ENCODE measurements at places on chromosomes 6 and 20.

DNA sequence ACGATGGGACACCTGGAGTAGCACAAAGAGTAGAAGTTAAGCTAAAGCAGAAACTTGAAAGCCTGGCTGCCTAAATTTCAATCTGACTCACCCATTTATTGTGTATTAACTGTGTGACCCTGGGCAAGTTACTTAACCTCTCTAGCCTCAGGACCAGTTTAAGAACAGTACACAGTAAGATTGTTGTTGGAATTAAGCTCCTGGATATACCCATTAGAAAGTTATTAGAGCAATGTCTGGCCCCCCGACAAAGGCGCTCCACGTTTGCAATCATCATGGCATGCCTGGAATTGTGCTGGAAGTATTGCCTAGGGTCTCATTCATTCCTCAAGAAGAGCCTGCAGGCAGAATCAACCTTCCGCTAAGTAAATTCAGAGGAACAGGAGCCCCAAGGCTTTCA, 1.4 kb downstream of the SDC4 start:
- no peak for DNase-seq

GRCh38 chr6:156840606-156841005, 63.4 kb downstream of the ARID1B start:
- DNase-seq = no peak

DNA sequence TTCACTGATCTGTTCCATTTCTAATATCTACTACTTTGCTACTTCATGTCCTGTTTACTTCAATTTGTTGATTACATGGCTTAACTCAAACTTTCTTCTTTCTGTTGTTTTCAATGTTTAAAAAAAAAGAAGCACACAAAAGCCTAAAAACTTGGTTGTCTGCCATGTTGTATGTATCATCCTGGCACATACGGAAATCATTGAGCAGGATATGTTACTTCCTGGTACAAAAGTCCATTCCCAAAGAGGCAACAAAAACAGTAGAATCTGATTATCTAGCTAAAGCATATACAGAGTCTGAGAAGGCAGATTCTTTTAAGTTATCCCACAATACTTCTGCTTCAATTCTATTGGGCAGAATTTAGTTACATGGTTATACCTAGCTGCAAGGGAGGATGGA, 14.5 kb upstream of the COL12A1 start:
- no peak for DNase-seq

DNA sequence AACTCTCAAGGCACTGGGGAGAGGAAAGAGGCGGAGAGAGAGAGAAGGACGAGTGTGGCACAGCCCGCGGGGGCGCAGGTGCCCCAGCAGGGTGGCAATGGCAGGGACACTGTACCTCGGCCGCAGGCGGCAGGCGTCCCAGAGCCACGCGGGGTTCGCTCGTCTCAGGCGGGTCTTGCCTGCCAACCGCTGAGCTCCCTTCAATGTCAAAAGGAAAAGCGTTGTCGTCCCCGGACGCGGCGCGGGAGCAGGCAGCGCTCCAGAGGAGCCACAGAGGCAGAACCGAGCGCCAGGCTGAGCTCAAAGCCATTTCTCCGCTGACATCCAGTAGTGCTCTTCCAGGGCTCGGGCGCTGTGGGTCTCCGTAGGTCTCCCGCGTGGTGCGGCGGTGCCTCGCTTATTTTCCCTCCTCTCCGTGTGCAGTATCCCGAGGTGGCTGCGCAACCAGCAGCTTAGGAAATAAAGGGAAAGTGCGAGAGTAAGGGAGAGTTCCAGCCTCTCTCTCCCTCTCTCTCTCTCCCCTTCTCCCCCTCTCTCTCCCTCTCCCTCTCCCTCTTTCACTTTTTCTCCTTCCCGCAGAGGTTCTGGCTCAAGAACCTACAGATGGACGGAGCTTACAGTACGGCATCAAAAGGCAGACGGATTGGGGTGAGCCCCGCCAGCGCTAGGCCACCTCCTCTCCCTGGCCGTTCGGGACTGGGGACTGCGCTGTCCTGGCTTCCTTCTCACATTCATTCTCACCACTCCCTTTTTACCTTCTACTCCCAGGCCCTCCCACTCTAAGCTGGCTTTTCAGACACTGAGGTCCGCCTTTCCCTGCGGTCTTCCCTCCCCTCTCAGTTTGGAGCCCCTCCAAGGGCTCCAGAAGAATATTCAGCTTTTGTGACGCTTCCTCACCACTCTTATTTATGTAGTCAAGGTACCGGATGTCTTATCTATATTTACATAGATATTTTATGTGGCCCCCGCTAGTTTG, at the start of gene LAMA4:
Gene LAMA4 (minus strand): TSS at position 727 of the 976 bp plus-strand sequence. CDS start 417 bp downstream, at position 310.
- no peak for DNase-seq

DNA sequence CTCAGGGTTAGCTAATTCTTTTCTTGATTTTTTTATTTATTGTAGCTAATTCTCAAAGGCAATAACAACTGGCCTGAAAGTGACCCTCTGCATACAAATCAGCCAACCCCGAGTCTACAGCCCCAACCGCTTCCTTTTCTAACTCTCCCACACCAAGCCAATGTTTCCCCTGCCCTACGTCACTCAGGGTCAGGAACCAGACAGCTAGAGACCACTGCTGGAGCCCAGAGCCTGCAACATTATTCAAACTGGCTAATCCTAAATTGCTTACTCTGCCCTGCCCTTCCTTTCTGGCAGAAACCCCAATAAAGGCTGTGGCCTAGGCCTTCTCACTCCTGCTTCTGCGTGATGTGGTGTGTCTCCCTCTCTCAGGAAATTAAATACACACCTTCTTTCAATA, 320.7 kb downstream of the CBLN4 start:
- no peak for DNase-seq

GRCh38 chr6:41191569-41191968, 9.4 kb downstream of the TREML2 start:
- no peak for DNase-seq

- DNase-seq = no peak
Observed at GRCh38 chr6:161951126-161951525, 677.3 kb upstream of the AGPAT4 start.

GRCh38 chr6:129494099-129494498, 215.9 kb downstream of the ARHGAP18 start:
- no peak for DNase-seq

- DNase-seq = no peak
Observed at GRCh38 chr6:125942672-125943527, 13.7 kb upstream of the HINT3 start.

DNA sequence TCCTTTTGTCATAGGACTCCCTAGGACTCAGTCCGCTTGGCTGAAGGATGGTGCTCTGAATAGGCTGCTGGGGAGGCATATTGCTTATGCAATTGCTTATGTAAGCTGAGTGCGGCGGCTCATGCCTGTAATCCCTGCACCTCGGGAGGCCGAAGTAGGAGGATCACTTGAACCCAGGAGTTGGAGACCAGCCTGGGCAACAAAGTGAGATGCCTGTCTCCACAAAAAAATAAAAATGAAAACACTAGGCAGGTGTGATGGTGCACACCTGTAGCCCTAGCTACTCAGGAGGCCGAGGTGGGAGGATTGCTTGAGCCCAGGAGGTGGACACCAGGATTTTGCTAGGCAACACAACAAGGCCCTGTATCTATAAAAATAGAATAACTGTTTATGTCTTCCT, 81.3 kb downstream of the EYA2 start:
- no peak for DNase-seq

DNA sequence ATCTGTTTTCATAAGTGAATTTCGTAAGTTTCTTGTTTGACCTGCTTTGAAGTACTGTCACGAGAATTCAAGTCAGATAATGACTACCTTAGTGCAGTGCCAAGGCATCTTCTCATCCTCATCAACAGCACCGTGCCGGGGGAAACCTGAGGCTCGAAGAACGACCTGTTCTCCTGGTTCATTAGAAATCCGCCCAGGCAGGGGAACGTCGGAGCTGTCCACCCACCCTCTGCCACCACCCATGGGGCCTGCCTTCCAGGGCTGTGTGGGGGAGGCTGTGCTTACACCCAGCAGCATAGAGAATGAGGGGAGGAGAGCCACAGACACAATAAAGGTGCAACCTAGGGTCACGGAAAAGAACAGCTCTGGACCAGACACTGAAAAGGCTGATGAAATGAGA, 101.6 kb downstream of the RAMACL start:
- DNase-seq = no peak

- no peak for DNase-seq
Observed at GRCh38 chr20:9919271-9920014, 80.6 kb upstream of the PAK5 start.

- no peak for DNase-seq
Observed at GRCh38 chr20:23362392-23363256, 642 bp downstream of the GZF1 start.

DNA sequence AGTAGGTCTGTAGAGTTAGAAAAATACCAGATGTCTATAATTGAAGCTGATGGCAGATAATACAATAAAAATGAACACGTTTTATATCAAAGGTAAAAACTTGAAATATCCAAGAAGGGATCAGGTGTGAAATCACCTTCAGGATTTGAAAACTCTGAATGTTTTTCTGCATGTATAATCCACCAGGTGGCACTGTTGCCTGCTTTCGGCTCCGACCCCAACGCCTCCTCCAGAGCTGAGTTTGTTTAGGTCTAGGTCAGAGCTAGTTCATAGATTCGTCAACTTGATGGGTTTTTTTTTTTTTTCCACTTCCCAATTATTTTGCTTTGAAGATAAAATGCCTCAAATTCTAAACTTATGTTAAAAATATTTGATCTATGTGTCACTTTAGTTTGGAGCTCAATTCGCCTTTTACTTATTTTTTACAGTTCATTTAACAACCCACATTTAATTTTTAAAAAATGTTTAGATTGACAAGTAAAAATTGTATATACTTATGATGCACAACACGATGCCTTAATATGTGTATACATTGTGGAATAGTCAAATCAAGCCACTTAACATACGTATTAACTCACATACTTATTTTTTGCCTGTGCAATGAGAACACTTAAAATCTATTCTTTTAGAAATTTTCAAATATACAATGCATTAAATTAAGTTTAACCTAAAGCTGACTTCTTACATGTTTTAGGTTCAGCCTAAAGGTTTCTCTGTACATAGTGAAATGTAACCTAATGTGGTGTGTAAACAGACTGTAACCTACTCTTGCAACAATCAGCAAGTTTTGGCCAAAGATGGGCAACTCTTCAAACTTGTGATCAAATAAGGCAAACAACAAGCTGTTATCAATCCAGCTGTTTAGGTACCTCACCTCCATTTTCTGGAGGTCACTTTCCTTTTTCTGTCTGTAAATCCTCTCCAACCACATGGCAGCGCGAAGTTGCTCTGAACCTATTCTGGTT, 39.4 kb upstream of the ENPP4 start:
- DNase-seq = peak; percentile 22

- no peak for DNase-seq
Observed at GRCh38 chr6:39847221-39847620, 55.0 kb downstream of the DAAM2 start.

- DNase-seq = no peak
Observed at GRCh38 chr6:29825848-29826247, 1.8 kb upstream of the HLA-G start.

DNA sequence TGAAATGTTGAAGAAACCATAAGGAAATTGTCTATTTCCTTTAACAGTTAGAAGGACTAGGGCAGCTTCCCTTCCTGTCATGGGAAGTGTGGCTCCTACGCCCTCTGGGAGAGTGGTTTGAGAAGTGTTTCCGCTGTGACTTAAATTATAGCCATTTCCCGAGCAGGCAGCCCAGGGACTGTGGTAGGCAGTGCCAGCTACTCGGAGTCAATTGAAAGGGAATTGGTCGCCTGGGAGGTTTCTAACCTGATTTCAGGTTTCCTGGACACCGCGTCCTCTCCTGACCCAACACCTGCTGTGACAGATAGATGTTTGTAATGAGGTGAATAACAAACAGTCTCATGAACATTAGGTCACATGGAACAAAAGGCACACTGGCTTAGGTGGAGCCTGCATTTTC, 256.1 kb upstream of the PLCB4 start:
- no peak for DNase-seq

GRCh38 chr20:22560817-22561216, 23.6 kb downstream of the FOXA2 start:
- no peak for DNase-seq

- no peak for DNase-seq
Observed at GRCh38 chr6:135030056-135030473, 24.6 kb downstream of the HBS1L start.

GRCh38 chr6:11224252-11224965, 8.1 kb downstream of the NEDD9 start:
- DNase-seq = no peak

DNA sequence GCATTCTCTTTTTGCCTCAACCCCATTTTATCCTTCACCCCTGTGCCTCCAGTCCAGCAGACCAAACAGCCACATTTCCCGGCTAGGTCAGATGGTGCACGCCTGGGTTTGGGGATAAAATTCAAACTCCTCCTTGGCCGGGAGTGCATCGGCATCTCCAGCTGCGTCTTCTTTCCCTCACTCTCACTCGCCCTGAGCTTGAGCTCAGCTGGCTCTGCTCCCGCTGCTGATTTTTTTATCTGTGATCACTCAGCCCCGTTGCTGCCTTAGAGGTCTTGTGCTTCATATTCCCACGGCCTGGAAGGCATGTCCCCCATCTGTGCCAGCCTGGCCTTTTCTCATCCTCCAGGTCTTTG, 6.8 kb upstream of the EZR start:
- DNase-seq = no peak

GRCh38 chr6:124978451-124979293, 16.4 kb downstream of the RNF217 start:
- no peak for DNase-seq

- DNase-seq = no peak
Observed at GRCh38 chr6:28807682-28808280, 116.0 kb downstream of the TRIM27 start.

DNA sequence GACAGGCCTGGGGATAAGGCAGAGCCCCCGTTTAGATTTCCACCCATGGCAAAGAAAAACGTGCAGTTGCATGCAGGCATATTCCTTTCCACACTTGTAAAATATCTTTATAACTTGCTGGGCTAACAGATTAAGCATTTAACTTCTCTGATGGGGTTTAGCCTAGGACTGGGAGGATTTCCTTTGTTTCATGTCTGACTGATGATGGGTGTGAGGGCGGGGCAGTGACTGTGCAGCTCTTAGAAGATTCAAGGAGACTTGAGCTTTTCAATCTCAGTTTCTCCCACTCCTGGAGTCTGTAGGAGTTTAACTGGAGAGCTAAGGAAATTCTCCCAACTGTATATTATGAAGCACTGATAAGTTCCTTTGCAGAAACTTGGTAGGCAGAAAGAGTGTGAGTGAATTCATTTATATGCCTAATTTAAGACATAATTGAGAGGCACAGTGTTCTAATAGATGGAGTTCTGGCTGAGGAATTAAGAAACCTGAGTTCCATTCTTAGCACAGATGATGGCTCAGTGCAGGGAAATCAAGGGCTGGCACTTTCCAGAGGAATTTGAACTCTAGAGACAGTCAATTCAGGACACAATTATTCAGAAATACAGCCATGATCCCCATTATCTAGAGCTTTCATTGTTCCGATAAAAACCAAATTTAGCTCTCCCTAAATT, 214.6 kb upstream of the CNR1 start:
- no peak for DNase-seq

DNA sequence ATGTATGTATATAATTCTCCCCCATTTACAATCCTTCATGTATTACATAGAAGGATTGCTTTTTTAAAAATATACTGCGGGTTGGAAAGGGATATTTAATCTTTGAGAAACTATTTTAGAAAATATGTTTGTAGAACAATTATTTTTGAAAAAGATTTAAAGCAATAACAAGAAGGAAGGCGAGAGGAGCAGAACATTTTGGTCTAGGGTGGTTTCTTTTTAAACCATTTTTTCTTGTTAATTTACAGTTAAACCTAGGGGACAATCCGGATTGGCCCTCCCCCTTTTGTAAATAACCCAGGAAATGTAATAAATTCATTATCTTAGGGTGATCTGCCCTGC, 3.6 kb downstream of the FOXC1 start:
- no peak for DNase-seq
